ENCODE measurements at places on chromosomes 4 and X.
A peak's percentile ranks its signal among the peaks of the same experiment; 100 is the strongest.

GRCh38 chr4:53605783-53606182, 14.5 kb upstream of the LNX1 start:
- no peak for DNase-seq

DNA sequence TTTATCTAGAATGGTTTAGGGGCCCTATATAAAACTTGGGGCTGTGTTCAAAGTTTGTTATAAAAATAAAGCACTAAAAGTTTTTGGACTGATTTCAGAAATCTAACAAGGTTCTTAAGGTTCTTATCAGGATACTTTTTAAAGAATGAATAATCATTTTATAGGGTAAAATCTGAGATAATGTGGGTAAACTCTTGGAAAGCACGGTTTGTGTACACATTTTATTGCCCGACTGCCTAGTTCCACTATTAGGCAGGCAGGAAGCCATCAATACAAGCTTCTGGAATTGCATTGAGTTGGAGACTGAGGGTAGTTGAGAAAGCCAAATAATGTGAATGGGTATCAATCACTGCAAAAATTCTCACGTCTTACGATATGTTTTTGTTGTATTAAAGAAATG, 331.0 kb upstream of the PITX2 start:
- DNase-seq = no peak

- no peak for DNase-seq
Observed at GRCh38 chrX:115521741-115522140, 39.2 kb upstream of the PLS3 start.

- DNase-seq = no peak
Observed at GRCh38 chr4:93649828-93650227, 178.7 kb upstream of the ATOH1 start.

DNA sequence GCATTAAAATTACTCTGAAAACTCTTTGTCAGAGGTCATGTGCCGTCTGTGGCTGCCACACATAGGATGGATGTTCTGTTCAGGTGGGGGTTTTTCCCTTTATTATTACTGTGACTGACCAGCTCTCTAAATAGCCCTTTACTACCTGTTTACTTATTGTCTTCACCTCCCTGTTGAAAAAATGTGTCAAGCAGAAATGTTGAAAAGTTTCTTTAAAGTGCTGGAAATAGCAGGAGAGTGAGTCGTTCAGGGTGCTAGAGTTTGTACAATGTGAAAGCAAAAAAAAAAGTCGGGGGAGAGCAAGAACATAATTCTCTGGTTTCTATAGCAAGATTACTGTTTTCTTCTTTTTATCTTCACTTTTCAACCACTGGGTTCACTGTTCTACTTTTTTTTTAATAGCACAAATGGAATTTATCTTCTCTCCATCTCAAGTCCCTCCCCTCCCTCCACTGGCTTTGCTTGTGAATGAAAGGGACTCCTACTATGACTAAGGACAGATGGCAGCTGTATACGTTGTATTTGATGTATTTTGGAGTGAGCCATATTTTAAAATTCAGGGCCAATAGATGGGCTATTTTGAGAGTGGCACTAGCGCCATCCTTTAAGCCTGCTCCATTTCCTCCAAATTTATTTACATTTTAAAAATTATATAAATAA, 33.3 kb downstream of the ARX start:
- no peak for DNase-seq

DNA sequence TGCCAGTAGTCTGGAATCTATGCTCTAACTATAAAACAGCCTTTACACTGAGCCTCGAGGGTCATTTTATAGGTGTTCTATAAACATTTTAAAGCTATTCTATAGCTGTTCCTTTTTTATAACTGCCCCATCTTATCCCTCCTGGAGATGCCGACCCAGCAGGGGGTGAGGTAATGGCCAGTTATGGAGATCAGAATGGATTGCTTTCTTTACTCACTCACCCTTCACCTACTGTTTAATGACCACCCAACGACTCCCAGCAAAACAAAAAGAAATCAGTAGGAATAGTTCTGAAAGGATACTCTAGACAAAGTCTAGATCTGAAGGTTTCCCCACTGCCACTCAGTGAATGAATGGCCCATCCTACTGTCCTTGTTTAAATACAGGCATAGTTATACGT, 1113.1 kb downstream of the FAT4 start:
- no peak for DNase-seq

GRCh38 chr4:148029781-148030180, 297.9 kb downstream of the ARHGAP10 start:
- DNase-seq = no peak

- DNase-seq = no peak
Observed at GRCh38 chr4:37639551-37640285, 46.5 kb downstream of the RELL1 start.

GRCh38 chr4:102760645-102761295, at the start of gene MANBA:
Gene MANBA, minus strand, starts transcription at chr4:102760968. Its CDS starts 74 bp downstream, at chr4:102760894.
- peak; percentile 66 for DNase-seq

GRCh38 chr4:34516524-34516923, 1727.8 kb downstream of the ARAP2 start:
- no peak for DNase-seq

DNA sequence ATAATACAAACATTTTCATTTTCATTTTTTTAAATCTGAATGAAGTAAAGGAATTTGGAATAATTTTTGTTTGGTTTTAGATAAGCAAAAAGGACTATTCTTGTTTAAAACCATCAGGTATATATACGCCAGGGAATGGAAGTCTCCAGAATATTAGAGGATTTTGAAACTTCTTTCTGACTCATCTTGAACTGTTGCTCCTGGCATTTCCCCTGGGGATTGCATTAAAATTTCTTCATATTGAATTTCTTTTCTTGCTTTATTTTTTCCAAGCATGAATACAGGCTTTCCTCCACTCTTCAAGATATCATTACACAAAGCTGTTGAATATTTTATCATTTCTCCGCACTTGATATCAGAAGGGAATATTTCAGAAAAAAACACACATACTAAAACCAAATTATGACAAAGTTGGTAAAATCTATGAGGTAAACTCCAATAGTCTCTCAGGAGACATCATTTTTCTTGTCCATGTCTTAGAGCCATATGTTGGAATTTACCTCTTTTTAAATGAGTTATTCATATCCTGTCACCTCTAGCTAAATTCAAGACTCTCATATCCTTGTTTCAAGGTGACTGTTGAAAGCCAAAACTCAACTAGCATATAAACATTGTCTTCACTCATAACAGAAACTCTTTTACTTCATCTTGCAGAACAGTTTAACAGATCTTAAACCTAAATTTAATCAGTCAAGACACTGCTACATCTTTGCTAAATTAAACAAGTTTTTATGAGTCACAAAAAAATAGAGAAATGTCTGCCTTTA, 20.7 kb upstream of the CSN1S1 start:
- no peak for DNase-seq

GRCh38 chrX:8692871-8693270, 39.1 kb downstream of the ANOS1 start:
- no peak for DNase-seq

- no peak for DNase-seq
Observed at GRCh38 chr4:26020083-26020668, 106.2 kb downstream of the SMIM20 start.

GRCh38 chr4:164536814-164537213, 217.1 kb upstream of the SMIM31 start:
- no peak for DNase-seq

GRCh38 chrX:140141444-140142029, 176.2 kb upstream of the CXorf66 start:
- no peak for DNase-seq

DNA sequence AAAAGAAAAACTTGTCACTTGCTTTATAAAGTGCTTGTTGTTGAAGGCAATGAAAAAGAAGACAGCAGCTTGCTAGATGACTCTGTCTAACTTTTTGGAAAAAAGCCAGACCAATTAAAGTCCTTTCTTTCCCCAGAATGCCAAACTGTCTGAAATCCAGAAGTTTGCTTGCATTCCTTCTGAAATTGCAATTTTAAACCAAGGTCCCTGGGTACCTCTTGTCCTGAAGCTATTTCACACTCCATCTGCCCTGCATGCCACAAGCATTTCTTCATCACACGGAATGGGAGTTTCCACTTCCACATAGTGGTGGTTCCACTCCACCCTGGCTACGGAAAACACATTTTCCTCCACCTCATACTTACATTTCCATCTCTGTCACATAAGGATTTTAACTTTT, 101.0 kb downstream of the PAPSS1 start:
- DNase-seq = no peak

DNA sequence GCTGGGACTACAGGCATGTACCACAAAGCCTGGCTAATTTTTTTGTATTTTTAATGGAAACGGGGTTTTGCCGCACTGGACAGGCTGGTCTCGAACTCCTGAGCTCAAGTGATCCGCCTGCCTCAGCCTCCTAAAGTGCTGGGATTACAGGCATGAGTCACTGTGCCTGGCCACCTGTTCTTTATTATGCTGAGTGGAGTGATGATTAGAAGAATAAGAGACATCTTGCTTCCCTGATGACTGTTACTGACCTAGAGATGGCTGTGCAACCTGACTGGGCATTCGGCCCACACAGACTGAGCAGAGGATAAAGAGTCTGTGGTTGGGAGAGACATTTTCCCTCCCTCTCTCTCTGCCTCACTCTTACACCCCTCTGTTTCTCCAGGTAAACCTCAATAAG, 56.7 kb downstream of the SPINK2 start:
- DNase-seq = no peak

- DNase-seq = no peak
Observed at GRCh38 chr4:15989424-15989823, 26.4 kb upstream of the FGFBP2 start.

DNA sequence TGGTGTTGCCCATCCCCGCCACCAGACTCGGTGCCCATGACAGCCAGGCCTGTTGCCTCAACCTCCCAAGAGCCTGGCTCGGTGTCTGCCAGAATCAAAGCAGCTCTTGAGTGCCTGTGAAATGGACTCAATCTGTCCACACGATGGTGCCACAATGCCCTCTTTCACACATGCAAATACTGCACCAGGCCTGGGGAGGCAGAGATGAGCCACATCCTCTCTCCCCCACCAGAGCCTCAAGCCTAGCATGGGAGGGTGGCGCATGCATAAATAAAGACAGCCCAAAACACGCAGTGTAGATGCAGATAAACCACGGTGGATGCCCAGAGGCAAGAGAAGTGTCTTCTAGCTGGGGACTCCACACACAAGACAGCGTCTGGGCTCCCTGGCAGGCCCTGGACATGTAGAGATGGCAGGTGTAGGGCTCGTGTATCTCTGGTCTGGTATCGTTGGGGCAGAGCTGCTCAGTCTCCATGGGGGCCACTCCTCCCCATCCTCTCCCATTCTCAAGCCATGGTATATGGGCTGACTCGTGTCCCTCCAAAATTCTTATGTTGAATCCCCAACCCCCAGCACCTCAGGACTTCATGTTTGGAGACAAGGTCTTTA, 65.6 kb downstream of the JAKMIP1 start:
- DNase-seq = peak; percentile 3

DNA sequence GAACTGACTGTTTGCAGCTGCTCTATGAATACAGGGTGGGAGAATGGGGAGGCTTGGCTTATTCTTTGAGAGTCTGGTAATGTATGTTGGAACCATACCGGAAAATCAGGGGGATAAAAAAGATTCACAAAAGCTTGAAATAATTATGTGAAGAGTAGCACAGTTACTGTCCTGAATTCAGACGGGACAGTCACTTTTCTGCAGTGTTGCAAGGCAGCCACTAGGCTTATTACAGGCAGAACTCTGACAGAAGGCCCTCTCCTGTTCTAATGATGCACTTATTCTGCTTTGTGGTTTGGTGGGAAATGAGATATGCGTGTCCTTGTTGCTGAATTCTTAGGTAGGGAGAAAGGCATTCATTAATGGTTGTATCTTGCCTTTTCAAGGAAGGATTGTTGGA, 37.2 kb downstream of the GUCY1B1 start:
- no peak for DNase-seq

DNA sequence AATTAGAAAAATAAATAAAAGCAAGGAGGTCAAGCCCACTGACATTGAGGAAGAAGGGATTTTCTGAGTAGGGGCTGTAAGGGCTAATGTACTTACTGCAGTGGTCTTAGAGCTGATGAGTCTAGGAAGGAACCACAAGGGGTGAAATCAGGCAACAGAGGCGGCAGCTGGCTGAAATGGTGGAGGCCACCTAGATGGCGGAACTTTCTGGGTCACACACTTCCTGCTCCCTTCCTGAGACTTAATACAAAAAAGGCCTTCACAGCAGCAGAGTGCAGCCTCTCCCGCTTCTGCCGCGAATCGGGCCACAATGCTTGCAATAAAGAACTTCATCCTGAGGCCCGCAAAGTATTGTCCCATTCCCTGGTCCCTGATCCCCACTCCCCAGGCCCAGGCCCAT, 15.4 kb downstream of the SNX12 start:
- no peak for DNase-seq

GRCh38 chr4:75048208-75048879, 115.4 kb downstream of the PARM1 start:
- no peak for DNase-seq

DNA sequence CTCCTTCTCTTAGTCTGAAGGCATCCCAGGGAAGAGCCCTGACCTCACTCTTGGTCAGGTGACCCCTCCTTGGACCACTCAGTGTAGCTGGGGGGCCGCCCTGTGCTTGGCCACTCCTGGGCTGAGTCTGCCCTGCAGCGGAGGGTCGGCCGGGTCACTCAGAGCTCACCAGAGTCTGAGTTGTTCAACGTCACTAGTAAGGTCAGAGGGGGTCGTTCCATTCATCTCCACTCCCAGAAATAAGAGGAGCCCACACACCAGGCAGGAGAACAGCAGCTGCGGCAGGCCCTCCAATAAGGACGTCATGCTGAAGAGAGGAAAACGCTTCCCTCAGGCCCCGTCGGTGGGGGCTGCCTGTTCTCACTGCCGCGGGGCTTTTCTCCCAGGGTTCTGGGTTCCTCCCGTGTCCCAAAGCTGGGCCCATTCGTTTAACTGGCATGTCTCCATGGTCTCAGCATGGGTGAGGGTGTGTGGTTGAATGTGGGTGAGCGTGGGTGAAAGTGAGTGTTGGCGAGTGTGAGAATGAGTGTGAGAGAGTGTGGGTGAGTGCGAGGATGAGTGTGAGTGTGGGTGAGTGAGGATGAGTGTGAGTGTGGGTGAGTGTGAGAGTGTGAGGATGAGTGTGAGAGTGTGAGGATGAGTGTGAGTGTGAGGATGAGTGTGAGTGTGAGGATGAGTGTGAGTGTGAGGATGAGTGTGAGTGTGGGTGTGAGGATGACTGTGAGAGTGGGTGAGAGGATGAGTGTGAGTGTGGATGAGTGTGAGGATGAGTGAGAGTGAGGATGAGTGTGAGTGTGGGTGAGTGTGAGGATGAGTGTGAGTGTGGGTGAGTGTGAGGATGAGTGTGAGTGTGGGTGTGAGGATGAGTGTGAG, 47.7 kb downstream of the ING2 start:
- no peak for DNase-seq

- no peak for DNase-seq
Observed at GRCh38 chr4:84631573-84631972, 48.6 kb downstream of the CDS1 start.

DNA sequence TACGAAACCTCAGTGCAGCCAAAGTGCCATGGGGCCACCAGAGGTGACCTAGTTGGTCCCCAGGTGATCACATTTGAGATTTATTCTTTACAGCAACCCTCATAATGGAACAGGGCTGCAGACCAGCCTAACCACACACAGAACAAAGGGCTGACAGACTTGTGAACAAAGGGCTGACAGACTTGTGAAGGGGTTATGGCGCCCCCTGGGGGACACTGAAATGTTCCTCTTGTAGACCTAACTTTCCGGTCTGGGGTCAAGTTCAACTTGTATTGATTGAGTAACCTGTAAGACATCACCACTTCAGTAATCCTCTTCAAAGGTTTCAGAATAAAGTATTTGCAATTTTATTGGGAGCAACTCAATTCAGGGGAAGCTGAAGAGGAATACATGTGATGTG, 175.9 kb upstream of the RPS6KA3 start:
- DNase-seq = peak; percentile 55
